D721Med (cell line): ENCODE measurements at places on chromosomes 5 and 9.

GRCh38 chr5:162067655-162068411 lies at the start of gene GABRG2:
Gene GABRG2, plus strand, starts transcription at chr5:162067773. Its CDS starts 227 bp downstream, at chr5:162068000.
- no peak for DNase-seq

GRCh38 chr5:175467983-175468690 lies 10.2 kb upstream of the SFXN1 start:
- DNase-seq: no peak

DNA sequence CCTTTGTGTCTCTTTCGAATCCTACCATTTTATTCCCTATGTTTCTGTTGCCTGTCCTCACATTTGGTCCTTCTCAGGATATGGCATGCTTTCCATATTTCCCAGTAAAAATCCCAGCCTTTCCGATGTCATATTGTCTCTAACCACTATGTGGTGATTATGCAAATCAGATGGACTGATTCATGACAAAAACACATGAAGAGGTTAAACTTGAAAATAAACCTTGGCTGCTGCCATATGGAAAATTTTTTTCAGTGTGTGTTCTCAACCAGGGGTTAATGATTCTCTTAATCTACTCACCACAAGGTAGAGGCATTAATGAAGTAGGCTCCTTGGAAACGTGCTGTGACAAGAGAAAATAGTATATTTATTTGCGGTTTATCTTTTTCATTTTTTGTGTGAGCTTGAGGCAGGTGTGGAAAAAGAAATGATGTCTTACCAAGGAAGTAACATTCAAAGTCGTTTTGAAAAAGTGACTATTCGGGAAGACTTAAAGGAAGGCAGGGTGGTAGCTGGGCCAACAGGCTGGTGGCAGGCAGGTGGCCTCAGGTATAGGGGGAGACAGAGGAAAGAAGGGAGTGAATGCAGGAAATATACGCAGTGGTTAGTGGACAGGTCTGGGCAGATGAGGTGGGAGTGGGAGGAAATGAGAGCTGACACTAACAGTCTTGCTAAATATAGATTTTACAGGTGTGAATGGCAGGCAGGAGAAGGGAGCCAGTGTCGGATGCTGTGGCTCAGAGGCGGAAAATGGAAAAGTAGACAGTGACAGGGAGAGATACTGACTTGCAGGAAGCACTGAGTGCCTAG lies 46.2 kb downstream of the DMRT2 start:
- DNase-seq: no peak

DNA sequence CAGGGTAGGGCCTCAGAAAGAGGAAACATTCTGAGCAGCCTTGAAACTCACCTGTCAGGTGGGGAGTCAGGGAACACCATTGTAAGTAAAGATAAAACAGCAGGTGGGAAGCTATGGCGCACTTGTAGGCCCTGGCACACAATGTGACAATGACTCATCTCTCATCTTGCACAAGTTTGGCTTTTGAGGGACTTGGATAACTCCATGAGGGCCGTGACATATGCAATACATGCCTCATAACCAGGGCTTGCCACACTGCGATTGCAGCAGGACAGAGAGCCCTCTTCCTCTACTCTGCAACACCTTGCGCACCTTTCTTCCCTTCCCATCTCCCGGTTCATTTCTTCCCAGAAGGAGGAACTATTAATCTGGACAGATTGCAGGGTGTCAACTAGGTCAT lies 144.9 kb downstream of the CEP120 start:
- no peak for DNase-seq

DNA sequence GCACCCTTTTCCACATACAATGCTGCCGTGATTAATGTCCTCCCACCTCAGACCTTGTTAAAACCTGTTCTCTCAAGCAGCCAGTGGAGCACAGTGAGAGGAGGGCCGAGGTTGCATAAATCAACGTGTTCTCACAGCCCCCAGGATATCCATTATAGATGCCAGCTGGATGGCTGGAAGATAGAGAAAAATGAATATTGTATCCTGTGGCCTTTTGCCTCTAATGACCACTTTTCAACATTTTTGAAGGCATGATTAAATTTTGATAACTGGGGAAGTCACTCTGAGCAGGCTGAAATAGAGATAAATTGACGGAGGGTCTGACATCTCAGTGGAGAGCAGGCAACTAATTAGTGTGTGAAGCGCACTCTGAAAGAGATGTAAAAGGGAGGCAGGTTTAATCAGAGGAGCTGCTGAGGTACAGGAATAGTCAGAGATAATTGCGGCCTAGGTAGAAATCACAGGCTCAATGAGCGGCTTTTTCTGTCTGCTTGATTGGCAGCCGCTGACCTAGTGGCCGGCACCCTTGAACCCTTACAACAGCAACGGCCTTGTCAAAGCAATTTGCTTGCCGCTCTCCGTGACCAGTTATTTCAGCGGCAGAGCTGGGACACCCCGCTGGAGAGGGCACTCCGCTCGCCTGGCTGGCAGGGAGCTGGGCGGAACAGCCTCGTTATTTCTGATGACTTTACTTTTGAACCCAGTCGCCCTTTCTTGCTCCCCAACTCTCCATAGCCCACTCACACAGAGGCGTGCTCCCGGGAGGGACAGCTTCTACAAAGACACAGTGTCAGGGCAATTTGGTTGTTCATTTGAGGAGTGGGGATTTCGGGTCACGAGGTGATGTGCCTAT lies 560.7 kb downstream of the PSAT1 start:
- no peak for DNase-seq
